ENCODE measurements at places on chromosomes 13 and 19.
A peak's percentile ranks its signal among the peaks of the same experiment; 100 is the strongest.

DNA sequence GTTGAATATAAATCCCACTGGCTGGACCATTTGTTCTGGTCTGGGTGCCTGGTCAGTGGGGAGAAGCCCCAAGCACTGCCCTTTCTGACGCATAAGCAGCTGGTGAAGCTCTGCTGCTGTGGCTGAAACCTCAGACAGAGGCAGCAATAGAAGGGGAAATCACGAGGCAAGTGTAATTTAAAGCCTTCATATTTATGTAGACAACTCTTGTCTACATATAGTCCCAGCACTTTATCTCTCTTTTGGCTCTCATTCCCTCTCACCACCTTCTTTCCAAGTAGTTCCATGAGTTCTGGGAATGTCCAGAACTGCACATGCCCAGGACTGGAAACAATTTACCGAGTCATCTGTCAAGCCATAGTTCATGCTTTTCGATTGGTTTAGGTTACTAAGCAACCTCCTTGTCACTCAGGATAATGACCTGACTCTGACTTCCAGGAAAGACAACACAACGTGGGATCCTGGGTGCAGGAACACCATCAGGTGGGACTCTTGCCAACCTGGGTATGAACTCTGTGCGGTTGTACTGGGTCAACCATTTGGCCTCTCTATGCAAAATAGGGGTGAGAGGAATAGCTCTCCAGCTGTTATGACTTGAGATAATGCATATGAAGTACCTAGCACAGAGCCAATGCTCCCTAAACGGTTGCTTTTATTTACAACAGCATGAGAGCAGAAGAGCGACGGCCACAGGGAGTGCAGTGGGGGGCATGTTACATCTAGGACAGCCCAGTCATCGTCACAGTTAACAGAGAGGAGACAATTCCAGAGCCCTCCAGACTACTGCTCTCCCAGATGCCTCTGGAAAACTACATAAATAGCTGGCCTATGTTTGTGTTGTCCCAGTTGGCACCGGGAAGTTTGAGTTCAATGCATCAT, 321.9 kb downstream of the FOXO1 start:
- no peak for DNase-seq

DNA sequence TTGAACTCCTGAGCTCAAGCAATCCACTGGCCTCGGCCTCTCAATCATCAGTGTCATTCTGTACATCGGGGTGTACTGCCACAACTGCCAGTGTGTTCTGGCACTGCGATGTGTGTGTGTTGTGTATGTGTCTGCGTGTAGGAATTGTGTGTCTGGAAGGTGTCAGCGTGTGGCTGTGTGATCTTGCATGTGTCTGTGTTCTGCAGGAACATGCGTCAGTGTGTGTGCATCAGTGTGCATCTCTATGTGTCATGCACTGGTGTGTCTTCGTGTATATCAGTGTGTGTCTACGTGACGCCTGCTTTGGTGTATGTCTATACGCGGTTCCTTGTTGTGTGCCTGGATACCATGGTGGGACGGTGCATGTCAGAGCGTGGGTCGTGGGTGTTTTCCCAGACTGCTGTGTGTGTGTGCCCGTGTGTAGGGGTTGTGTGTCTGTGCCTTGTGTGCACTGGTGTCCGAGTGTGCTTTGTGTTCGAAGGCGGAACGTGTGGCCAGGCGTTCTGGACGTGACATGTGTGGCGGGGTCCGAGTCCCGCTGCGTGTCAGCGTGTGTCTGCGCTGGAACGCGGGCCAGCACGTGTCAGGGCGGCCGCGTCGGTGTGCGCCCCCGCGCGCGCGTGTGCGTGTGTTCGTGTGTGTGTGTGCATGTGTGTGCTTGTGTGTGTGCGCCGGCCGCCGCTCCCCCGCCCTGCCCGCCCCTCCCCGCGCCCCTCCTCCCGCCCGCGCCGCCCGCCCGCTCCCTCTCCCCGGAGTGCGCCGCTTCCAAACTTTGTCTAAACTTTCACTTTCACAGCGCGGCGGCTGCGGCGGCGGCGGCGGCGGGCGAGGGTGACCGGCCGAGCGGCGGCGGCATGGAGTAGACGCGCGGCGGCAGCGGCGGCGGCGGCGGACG, at the start of gene NFIX:
Gene NFIX, plus strand, starts transcription at position 775 of the 895 bp plus-strand sequence. CDS start 363 bp downstream, outside the sequence.
- DNase-seq, result no peak

DNA sequence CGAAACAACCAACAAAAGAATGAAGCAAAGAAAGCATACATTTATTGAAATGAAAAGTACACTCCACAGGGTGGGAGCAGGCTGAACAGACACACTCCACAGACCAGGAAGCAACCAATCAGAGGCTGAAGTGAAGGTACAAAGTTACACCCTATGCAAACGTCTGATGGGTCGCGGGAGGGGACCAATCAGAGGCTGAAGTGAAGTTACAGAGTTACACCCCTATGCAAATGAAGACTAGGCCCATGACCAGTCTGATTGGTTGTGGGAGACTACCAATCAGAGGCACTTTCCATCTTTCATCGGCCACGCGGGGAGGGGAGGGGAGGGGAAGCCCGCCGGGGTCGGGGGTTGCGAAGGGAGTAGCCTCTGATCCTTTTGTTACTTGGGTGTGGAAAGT, 12.4 kb upstream of the FBL start:
- DNase-seq, result no peak

GRCh38 chr19:54532528-54532927, 29.9 kb downstream of the LAIR2 start:
- DNase-seq, result no peak

DNA sequence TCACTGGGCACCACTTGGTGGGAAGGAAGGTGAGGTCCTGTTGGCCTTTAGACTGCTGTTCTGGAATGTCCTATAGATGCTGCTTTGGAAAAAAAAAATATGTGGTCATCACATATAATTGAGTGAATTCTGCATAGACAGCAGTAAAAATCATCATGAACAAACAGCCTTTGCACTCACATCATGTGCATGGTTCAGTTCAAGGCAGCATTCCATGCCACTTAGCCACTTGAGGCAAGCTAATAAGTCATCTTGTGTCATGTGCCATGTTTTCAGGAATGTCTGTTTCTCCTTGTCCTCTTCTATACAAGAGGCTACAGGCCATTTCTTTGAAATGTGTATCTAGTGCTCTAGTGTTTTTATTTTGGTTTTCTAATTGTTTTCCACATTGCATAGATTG, 43.9 kb upstream of the TSC22D1 start:
- DNase-seq, result no peak

- DNase-seq, result no peak
These were observed 729 bp upstream of the ARID3A start for GRCh38 chr19:925087-925525.

DNA sequence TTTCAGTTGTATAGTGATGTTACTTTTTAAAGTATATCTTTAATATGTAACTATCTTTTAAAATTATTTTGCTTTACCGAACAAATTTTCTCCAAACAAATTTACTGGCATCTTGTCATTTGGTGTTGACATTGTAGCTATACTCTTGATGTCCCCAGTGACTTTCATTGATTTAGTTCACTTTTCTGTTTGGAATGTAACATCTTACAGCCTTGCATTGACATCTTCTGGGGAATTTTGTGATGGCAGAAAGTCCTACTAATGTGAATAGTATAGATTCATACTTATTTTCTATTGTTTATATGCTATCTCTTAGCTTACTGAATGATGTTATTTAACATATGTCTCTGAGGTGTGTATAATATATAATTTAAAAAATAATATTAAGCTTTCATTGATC, 800.9 kb upstream of the ATXN8OS start:
- DNase-seq, result no peak

DNA sequence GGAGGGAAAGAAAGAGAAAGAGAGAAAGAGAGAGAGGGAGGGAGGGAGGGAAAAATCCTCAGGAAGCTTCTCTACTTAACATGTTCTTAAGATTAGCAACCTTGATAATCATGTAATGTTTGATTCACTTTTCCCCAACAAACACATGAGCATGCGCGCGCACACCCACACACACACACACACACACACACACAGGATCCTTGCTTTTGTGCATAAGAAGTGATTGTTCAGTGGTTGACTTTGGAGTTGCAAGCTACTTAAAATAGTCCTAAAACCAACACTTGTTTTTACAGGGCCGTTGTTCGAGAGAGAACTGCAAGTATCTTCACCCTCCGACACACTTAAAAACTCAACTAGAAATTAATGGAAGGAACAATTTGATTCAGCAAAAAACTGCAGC, 100.0 kb upstream of the RAP2A start:
- no peak for DNase-seq

GRCh38 chr13:74966814-74967424, 515.0 kb downstream of the TBC1D4 start:
- no peak for DNase-seq

DNA sequence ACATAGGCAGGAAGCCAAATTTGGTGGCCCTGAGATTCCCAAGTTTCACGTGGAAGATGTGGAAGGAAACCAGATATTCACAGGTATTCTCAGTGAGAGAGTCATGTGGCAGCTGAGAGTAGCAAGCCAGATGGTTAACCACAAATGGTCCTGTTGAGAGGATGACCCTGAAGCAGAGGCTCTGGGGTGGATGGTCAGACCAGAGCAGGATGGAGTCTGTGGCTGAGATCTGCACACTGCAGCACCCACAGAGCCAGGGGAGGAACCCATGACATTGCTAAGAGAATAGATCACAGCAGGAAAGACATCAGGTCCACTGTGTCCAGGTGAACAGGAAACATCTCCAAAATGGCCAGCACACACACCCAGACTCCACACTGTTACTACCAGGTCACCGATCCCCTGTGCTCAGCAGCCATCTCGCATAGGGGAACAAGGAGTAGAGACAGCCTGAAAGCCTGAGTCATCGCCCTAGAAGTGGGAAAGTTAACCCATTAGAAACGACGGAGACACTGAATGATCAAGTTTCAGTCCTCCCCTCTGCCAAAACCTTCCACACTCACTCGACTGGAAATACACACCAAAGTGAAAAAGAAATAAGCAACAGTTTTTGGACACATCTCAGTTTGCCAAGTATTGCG, 160.0 kb downstream of the RBM26 start:
- DNase-seq, result no peak

GRCh38 chr19:35468637-35469036, 20.6 kb downstream of the FFAR2 start:
- DNase-seq, result peak; percentile 31

DNA sequence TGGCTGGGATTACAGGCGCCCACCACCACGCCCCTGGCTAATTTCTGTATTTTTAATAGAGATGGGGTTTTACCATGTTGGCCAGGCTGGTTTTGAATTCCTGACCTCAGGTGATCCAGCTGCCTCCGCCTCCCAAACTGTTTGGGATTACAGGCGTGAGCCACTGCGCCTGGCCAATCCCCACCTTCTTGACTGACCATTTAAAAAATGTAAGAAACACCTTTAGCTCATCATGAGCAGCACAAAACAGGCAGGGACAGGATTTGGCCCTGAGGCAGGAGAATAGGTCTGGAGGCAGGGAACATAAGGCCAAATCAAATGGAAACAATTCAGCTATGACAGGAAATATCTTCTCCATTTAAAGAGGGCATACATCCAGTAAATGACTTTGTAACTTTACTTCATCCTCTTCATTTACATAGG, 1.4 kb upstream of the MPV17L2 start:
- DNase-seq, result no peak

GRCh38 chr19:15369594-15369891, 10.0 kb downstream of the AKAP8 start:
- no peak for DNase-seq

- DNase-seq, result no peak
These were observed 3.5 kb downstream of the AKT2 start for GRCh38 chr19:40281381-40282208.

- no peak for DNase-seq
These were observed 11.6 kb downstream of the DIAPH3 start for GRCh38 chr13:60152114-60152513.

DNA sequence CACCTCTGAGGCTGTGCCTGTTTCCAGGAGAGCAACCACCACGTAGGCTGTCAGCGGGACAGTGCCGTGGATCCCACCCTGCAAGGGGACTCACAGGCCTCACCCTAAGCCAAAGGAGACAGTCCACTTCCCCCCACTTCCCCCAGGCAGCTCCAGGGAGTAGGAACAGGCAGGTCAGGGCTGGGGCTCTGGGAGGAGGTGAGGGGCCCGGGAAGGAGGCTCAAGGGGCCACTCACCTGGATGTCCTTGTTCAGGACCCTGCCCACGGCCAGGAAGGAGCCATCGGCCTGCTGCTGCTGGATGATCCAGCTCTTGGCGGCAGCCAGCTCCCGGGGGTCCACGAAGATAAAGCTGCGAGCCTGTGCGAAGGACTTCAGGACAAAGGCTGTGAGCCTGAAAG, 25.6 kb downstream of the F2RL3 start:
- no peak for DNase-seq
